ENCODE measurements at places on chromosomes 5 and 9.

GRCh38 chr5:87572090-87572489 is 159.4 kb upstream of the CCNH start:
- DNase-seq = no peak

DNA sequence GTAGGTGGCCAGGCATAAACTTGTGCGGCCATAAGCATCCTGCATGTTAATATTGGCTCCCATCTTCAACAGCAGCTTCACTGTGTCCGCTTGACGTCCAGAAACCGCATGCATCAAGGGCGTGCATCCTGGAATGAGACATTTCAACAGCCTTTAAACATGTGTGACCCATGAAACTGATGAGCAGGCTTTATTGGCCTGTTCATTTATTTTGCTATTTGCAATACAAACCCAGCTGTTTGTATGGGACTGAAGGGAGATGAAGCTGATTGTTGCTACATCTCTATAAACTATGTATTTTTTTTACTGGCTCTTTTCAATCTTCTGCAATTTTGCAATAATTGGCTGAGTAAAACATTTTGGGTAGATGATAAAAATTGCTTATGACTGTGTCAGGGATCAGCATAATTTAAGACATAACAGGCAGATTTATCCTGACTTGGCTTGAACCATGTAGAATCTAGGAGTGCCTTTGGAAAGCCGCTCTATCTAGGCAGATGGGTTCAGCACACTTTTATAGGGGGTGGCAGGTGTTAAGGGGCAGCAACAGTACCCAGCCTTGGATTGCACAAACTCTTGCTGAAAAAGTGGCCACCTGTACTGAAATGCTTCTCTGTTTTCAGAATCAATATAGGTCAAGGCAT is 56.9 kb downstream of the ANKRD55 start:
- DNase-seq = no peak

DNA sequence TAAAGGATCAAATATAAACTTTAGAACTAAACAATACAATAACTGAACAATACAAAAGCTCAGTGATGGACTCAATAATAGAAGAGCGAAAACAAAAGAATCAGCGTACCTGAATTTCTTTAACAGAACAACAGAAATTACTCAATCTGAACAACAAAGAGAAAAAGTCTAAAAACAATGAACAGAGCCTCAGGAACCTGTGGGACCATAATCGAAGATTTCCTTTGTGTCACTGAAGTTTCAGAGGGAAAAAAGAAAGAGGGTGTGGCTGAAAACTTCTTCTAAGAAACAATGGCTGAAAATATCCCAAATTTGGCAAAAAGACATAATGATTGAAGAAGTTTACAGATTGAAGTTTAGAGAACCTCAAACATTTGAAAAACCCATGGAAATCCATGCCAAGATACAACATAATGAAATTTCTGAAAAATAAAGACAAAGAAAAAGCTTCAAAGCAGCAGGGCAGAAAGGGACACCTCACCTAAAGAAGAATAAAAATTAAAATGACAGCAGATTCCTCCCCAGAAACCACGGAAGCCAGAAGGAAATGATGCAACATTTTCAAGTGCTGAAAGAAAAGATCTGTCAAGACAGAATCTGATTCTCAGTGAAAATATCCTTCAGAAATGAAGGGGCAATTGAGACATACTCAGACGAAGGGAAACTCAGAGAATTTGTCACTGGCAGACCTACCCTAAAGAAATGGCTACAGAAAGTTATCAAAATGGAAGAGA is 288.8 kb downstream of the ARL15 start:
- no peak for DNase-seq

- DNase-seq = no peak
Measured at GRCh38 chr5:64599226-64599625, 91.1 kb upstream of the SHISAL2B start.

DNA sequence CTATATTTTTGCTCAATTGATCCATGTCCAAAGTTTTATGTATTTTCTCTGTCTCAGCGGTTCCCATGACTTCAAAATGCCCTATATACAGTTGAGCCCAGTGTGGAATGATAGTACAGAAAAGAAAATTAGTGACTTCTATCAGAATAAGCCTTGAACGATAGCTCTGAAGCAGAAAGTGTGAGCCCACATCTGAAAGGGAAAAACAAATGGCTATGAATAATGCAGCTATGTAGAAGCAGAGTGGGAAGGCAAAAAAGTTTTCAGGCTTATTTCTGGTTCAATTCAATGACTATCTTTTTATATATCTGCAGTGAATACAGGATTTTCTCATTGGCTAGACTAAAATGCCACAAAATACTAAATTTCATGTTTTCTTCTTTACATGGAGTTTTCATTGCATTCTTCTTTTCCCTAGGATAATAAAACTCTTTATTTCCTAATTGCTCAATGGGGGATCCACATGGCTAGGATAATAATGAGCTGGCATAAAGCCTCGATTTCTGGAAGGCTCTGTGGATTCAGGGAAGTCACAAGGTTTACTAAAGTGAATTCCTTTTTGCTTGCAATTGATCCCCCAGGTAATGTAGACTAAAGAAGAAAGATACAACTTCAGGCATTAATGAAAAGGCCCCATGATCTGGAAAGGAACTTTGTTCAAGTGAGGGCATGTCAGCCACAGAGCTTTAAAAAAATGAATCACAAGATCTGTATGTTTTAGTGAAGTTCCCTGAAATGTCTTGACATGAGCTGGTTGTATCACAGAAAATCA is 377.0 kb upstream of the RIOK2 start:
- no peak for DNase-seq

GRCh38 chr5:89542736-89543135 is 659.8 kb upstream of the MEF2C start:
- DNase-seq = no peak

- no peak for DNase-seq
Measured at GRCh38 chr9:138122201-138122600, 244.6 kb downstream of the CACNA1B start.

GRCh38 chr5:139710319-139711066 is 62.3 kb downstream of the CXXC5 start:
- peak; percentile 13 for DNase-seq

Measured in stimulated activated CD8-positive, alpha-beta memory T cell treated with anti-CD3 and anti-CD28 coated beads, Interleukin-4, amount 100 ng/mL, for 4 hours (primary cell).